Stimulated activated CD8-positive, alpha-beta memory T cell treated with anti-CD3 and anti-CD28 coated beads, Interleukin-4, amount 100 ng/mL, for 4 hours (primary cell): ENCODE measurements at places on chromosomes 12 and 14.
A peak's percentile ranks its signal among the peaks of the same experiment; 100 is the strongest.

- DNase-seq, result no peak
Observed at GRCh38 chr14:49999826-50000379, 107.0 kb downstream of the ARF6 start.

DNA sequence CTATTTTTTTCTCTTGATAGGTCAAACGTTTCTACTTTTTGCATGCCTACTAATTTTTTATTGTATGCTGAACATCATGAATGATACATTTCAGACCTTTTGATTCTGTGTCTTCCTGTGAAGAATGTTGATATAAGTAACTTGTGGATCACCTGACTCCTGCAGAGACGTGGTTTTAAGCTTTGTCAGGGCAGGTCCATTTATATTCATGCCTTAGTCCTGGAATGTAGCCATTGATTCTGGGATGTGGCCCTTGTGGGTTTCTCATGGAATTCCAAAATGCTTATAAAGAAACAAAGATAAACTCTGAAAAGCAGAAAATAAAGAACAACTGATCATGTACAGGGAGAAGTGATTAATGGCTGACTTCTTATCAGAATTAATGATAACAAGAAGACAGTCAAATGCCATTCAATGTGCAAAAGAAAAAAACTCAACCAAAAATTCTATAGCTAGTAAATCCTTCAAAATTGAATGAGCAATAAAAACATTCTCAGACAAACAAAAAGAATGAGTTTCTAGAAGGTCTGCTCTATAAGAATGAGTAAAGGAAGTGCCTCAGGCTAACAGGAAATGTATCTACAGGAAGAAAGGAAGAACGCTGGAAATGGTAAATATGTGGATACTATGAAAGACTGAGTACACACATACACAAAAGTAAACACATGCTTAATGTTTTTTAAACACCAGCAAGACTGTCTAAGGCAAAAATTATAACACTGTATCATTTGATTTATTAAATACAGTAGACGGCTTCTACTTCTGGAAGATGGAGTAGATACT, 284.8 kb upstream of the DIO3 start:
- DNase-seq, result no peak

GRCh38 chr14:21868442-21869046, 194.9 kb upstream of the OR4E1 start:
- peak; percentile 59 for DNase-seq

- DNase-seq, result no peak
Observed at GRCh38 chr12:120362516-120363273, 6.3 kb downstream of the MSI1 start.
